Fibroblast of skin of right biceps (primary cell): ENCODE measurements at places on chromosomes 6 and 20.
A peak's percentile ranks its signal among the peaks of the same experiment; 100 is the strongest.

- no peak for DNase-seq
Measured at GRCh38 chr6:129206821-129207220, 323.9 kb downstream of the LAMA2 start.

DNA sequence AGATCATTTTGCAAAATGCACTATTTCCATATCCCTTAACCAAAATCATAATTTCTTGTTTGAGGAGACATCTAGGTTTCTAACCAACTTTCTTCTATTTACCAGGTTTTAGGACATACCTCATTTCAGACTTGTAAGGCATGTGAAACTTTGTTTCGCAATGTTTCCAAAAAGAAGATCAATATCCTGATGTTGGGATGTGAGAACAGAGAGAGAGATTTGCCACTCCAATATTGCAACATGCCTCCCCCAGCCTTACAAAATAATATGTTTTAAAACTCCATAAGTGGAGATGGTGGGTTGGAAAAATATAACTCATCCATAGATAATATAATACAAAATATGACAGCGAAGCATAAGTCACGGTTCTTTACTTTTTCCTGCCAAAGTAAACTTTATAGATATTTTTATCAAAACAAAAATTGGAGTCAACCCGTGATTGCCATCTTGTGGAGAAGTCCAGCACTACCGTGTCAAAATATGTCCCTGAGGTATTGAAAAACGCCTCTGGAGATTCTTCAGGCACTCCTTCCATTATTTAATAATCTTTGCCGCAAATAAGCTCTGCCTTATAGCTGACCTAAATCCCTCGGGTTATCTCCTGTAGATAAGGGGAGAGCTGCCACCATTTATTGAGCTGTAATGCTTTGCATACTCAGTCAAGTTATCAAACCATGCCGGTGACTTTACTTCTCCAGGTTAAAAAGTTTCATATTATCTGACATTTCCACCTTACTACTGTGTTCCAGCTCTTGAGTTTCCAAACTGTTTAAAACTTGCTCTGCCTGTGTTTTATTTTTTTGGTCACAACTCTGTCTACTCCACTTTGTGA lies 534.2 kb downstream of the HACE1 start:
- peak; percentile 44 for DNase-seq

GRCh38 chr6:9463311-9463710 lies 951.6 kb downstream of the TFAP2A start:
- peak; percentile 11 for DNase-seq

DNA sequence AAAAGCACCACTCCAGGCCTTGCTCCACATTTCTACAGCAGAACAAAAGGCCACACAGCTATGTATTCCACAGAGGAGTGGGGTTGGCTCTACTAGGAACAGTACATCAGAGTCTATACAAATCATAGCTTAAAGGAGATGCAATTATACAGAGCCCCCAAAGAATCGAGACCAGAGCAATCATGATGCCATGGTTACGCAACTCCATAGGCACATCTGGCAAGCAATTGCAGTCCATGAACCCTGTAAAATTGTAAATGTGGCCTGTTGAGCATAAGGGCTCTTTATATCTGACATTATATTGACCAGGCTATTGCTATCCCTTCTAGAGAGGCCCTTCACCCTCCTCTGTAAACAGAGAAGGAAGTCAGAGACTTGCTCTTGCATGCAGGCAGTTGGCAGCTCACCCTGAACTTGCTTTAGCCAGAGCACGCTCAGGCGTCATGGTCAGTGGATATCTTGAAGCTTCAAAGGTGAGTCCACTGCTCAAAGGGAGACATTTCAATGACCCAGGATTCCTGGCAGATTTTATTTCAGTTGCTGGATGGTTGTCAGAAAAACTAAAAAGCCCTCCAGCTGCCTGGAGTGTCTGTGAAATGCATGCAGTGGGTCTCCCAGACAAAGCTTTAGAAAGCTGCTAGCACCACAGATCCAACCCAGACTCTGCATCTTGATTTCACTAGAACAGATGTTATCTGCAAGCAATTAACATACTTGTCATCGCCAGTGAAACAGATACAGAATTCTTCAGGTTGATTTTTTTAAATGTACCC lies 357.2 kb downstream of the CENPW start:
- DNase-seq, result peak; percentile 21

- peak; percentile 68 for DNase-seq
Measured at GRCh38 chr6:42440778-42441696, 10.7 kb downstream of the TRERF1 start.

DNA sequence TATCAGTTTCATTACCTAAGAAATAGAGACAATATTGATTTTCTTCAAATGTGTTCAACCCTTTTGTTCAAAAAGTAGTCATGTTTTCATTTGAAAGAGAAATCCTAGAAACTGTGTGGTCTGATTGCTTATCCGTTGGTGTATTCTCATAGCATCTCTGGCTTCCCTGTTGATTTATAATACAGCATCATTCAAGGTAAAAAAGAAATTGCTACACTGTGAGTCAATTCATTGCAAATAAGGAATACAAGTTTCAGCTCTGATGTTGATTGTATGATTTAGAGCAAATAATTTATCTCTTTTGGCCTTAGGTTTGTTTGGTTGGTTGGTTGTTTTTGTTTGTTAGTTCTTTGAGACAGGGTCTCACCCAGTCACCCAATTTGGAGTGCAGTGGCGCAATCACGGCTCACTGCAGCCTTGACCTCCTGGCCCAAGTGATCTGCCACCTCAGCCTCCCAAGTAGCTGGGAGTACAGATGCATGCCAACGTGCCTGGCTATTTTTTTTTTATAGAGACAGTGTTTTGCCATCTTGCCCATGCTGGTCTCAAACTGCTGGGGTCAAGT lies 185.5 kb upstream of the TNFAIP3 start:
- no peak for DNase-seq

- DNase-seq, result no peak
Measured at GRCh38 chr6:7624796-7625710, 35.1 kb downstream of the SNRNP48 start.

DNA sequence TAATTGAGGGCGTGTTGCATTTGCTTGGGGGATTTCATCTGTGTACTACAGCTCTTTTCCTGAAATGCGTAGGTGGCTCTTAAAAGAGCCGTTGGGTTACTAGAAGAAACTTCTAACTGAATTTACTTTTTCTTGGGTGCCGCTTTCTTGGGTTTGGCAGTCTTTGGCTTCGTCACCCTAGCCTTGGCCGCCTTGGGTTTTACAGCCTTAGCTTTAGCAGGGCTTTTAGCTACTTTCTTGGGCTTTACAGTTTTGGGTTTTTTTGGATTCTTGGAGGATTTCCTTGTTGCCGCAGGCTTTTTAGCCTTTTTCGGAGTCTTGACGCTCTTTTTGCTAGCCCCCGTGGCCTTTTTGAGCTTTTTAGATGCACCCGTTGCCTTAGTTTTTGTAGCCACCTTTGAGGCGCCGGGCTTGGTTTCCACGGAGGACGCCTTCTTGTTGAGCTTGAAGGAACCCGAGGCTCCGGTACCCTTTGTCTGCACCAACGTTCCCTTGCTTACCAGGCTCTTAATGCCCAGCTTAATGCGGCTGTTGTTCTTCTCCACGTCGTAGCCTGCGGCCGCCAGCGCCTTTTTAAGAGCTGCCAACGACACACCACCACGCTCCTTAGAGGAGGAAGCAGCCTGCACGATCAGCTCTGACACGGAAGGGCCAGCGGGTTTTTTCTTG lies 54.5 kb downstream of the TRIM38 start:
- no peak for DNase-seq

GRCh38 chr20:55513954-55514353 lies 491.4 kb downstream of the CBLN4 start:
- no peak for DNase-seq

DNA sequence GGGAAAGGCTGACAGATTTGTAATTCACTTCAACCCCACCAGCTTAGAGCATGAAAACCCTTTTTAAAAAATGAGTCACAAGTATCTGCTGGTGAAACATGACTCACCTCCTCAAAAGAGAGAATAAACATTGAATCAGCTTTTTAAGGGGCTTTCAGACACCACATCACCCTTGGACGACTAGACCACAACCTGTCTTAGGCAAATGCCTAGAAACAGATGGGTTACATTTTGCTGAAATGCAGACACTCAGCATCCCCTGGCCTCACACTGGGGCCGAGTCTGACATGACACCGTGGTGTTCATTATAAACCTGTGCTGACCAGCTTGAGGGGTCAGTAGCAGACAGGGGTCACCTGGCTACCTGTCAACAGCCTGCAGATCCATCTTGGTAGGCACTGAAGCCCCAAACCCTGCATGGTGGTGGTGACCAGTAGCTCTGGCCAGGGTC lies 175.3 kb upstream of the CST7 start:
- peak; percentile 95 for DNase-seq

- DNase-seq, result no peak
Measured at GRCh38 chr20:46123482-46124245, 5.5 kb downstream of the CD40 start.

- DNase-seq, result no peak
Measured at GRCh38 chr20:49976542-49976941, 6.2 kb upstream of the SNAI1 start.

- peak; percentile 55 for DNase-seq
Measured at GRCh38 chr6:142395768-142396231, 94.0 kb downstream of the ADGRG6 start.

- no peak for DNase-seq
Measured at GRCh38 chr20:1652960-1653359, 4.6 kb downstream of the SIRPG start.

DNA sequence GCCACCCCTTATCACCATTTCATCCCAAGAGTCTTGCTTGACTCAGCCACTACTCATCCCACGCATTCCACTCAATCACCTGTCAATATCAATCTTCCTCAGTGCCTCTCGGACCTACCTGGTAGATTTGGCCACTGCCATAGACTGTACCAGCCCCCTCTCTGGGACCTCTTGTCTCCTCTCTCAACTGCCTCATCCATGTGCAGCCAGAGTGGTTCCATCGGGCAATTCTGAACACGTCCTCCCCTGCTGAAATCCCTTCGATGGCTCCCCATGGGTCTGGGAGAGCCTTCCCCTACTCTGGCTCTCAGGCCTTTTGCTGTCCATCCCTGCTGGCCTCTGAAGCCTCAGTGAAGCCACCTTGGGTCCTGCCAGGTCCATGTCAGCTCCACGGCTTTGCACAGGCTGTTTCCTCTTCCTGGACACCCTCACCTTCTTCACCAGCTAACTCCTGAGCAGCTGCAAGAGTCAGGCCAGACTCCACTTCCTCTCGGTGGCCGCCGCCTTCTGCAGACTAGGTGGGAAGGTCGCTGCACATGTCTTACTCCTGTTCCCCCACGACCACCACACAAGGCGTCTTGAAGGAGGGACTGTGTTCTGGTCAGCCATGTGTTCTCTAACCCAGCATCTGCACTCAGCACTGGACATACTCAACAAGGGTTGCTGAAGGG lies 120.4 kb downstream of the TOX2 start:
- DNase-seq, result no peak

DNA sequence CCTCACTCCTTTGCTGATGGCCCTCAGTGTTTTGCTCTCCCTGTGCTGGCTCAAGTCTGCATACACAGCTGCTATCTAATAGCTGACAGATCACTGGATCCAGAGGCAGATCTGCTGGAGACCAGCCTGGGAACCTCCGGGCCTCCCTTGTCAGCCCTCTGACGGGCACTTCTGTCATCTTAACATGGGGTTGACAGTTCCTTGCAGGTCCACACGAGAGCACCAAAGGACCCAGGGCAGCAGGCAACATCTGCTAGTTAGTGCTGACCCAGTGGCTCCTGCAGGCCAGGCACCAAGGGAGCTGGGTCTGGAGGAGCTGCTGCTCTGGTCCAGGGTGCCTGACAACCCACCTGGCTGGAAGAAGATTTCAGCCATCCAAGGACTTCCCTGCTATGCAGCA lies 208.1 kb downstream of the UST start:
- no peak for DNase-seq

- DNase-seq, result no peak
Measured at GRCh38 chr6:78580923-78581322, 286.4 kb upstream of the IRAK1BP1 start.

DNA sequence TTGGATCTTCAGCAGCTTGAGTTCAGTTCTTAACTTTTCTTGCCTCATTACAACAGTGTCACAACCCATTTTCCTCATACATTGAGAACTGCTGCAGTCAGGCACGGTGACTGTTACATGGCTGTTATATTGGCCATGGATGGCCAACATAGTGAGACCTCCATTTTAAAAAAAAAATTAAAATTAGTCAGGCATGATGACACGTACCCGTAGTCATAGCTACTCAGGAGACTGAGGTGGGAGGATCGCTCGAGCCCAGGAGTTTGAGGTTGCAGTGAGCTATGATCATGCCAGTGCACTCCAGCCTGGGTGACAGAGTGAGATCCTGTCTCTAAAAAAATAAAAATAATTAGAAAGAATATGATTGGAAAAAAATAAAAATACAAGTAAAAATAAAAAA lies 9.9 kb upstream of the MMP24 start:
- peak; percentile 42 for DNase-seq

DNA sequence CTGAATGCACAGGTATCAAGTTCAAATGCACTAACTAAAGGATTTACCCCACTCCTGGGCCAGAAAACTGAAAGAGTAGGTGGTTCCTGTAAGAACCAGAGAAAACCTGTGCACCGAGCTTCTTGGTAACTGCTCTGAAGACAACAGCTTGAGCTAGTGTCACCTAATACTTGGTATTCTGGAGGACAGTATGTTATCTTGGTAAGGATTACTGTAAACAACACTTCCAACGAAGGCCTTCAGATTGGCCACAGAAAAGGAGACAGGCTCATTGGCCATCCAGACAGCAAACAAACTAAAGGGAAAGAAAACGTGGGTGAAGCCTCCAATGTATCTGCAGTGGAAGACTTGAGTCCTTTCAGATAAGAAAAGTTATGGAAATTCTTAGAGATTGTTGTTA lies 61.5 kb downstream of the GMPR start:
- DNase-seq, result no peak

- no peak for DNase-seq
Measured at GRCh38 chr6:155974811-155975323, 519.2 kb upstream of the NOX3 start.

- DNase-seq, result no peak
Measured at GRCh38 chr6:143406673-143407072, 43.8 kb downstream of the ADAT2 start.

GRCh38 chr6:29764422-29765196 lies 41.4 kb downstream of the HLA-F start:
- DNase-seq, result no peak

DNA sequence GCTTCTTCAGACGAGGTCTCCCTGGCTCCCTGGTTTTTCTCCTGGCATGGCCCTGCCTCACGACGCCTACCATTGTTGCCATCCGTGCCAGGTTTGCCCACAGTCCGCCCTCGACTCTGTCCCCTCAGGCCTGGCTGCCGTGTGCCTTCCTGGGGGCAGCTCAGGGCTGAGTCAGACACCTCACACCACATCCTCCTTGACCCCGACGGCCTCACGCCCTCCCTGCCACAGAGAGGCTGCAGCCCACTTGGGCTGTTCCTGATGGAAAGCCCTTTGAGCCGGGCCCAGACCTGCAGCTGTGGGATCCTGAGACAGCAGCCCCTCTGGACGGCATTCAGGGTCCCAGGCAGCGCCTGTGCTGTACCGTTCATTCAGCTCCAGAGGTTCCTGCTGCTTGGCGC lies 108.3 kb downstream of the PSMB1 start:
- DNase-seq, result no peak
